Hypothalamus (tissue), 51 donors: ENCODE measurements at places on chromosomes 16 and 17.
A peak's percentile ranks its signal among the peaks of the same experiment; 100 is the strongest.

- peak; percentile 75 for DNase-seq
Measured at GRCh38 chr16:84741340-84741830, 41.6 kb downstream of the USP10 start.

GRCh38 chr17:7684851-7685532, 2.3 kb downstream of the TP53 start:
- DNase-seq, result no peak

DNA sequence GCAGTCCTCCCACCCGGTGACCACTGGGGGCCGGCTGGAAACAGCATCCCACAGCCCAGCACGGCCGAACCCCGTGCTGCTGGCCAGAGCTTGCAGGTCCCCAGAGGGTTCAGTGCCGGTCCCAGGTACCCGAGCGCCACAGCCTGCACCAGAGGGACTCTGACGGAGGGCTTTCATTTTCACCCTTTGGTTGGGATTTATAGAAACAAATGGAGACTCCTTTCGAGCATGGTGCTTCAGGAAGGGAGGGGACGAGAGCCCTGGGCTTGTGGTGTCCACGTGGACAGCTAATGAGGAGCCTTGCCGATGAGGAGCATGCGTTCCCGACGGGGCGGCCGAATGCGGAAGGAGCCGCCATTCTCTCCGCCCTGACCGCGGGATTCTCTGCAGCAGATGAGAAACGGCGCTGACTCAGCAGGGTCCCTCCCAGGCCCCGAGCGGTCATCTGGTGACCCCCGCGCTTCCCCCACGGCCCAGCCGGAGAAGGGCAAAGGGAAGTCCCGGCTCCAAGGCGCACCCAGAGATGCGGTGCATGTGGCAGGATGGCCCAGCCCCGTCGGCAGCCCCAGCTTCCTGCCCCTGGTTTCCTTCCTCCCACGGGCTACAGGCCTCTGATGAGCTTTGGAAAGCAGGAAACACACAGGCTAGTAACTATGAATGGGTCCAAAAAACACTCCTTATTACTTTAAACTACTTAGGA, 9.8 kb downstream of the SLC38A10 start:
- peak; percentile 15 for DNase-seq

DNA sequence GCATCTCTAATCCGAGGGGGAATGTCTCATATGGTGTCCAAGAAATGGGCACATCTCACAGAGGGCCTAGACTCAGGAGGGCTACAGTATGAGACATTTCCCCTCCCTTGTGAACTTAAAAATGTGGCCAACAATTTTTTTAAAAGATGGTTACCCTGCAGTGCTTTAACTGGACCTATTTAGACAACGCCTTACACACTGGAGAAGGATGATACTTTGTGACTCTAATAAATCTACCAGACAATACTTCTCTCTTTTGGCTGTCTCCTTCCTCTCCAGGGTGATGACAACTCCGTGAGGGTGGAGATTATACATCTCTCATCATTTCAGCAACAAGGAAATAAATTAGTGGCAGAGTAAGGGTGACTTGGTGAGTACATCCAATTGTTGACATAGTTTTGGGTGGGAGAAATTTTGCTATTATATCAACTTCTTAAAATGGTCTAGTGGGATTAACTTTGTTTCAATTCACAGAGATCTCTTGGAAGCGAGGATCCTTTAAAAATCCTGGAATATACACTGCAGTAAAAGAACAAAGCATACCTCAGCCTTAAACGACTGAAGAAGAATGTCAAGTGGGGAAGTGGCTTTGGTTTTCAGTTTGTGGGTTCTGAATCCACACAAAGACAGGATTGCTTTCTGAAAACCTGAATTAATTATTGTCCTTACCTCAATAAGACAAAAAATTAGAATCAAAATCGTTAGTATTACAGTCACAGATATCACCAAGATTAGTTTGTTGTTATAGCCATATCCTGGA, 89.8 kb downstream of the KPNA2 start:
- no peak for DNase-seq

GRCh38 chr17:50256826-50257618, 17.2 kb upstream of the TMEM92 start:
- DNase-seq, result no peak

- no peak for DNase-seq
Measured at GRCh38 chr16:73202161-73202729, 154.3 kb upstream of the ZFHX3 start.

DNA sequence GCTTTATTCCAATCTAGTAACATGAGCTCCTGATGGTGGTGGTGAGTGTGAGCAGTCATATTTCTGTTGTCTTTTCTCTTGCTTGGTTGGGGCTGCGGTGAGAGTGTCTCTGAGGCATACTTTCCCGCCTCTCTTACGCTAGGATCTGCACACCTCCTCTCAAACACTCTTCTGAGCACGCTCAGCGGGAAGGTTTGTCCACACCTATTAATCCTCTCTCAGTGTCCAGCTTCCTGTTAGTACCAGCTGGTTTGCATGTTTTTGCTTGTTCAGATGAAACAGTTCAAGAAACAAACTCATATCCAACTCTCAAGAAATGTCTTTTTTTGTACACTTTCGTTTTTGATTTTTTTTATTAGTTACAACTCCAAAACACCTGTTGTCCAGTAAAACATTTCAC, 89.5 kb downstream of the CCDC182 start:
- DNase-seq, result no peak

DNA sequence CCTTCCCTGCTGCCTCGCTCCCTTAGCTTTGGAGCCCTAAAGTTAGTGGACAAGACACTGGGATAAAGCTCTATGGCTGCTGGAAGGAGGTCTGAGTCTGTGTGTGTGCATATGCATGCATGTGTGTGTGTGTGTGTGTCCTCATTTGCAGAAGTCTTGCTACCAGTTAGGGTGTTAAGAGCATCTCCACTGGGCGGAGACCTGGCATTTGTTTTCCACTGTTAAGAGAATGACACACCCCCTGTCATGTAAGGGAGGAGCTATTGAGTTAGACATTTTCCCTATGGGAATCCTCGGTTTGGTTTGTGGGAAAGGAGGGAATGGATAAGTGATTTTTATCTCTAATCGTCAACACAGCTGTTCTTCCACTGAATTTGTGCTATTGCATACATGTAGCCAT, 24.8 kb upstream of the ARHGAP23 start:
- DNase-seq, result no peak

DNA sequence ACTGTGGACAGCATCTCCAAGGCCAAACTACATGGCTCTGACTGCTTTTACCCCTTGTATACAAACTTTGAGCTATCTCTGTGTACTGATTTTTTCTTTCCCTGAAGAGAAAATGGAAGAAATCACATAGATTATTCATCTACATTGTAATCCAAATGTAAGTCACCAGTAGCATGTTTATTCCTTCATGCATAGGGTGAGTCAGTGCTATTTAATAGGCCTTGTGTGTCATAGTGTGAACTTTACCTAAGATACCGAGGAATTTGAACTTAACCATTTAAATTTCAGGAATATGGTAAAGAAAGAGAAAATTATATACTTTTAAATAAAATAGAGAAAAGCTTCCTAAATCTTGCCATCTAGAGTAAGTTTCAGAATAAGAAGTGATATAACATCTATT, 16.5 kb downstream of the PHKB start:
- no peak for DNase-seq

- no peak for DNase-seq
Measured at GRCh38 chr17:77011173-77012011, 129.4 kb upstream of the SEC14L1 start.

DNA sequence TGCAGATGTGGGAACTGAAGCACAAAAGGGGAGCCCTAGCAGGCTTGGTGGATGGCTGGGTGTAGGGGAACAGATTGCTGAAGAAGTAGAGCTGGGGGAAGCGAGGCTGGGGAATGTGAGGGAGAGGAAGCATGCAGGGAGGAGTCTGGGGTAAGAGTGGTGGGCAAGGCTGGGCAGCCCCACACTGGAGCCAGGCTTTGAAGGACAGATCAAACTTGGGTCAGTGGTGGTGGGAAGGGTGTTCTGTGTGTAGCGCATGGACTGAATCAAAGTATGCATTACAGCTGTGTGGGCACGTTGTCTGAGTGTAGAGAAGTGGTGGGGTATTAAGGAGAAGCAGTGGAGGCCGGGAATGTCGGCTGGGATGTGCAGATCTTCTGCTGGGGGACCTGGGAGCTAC, 116.0 kb downstream of the CYLD start:
- no peak for DNase-seq

- no peak for DNase-seq
Measured at GRCh38 chr17:29557085-29557738, 9.6 kb downstream of the ABHD15 start.

DNA sequence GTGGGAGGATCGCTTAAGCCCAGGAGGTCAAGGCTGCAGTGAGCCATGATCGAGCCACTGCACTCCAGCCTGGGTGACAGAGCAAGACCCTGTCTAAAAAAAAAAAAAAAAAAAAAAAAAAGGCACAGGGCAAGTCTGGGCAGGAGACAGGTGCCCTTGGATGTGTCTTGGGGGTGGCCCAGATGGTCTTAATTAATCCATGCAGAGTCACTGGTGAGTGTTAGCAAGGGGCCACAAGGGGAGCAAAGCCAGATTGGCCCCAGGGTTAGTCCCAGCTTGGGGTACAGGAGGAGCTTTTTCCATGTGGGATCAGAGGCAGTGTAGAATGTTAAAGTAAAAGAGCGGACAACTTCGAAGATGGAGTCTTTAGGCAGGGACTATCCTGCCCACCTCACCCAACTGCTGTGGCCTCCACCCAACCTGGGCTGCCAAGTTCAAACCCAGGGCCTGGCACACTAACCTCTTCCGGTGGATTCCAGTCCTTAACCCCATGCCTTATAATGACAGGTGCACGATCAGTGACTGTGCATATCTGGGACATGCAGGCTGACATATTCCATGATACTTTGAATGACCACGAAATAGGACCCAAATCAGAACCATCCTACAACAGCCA, 32.2 kb upstream of the MFSD6L start:
- no peak for DNase-seq
